ENCODE measurements at places on chromosomes 7 and 10.
A peak's percentile ranks its signal among the peaks of the same experiment; 100 is the strongest.

GRCh38 chr10:117432866-117433265 lies 57.6 kb upstream of the PDZD8 start:
- DNase-seq = peak; percentile 73

GRCh38 chr10:100655326-100655759 lies 90.0 kb upstream of the PAX2 start:
- no peak for DNase-seq

- no peak for DNase-seq
These were observed 1.9 kb downstream of the SEMA4G start for GRCh38 chr10:100970914-100971811.

DNA sequence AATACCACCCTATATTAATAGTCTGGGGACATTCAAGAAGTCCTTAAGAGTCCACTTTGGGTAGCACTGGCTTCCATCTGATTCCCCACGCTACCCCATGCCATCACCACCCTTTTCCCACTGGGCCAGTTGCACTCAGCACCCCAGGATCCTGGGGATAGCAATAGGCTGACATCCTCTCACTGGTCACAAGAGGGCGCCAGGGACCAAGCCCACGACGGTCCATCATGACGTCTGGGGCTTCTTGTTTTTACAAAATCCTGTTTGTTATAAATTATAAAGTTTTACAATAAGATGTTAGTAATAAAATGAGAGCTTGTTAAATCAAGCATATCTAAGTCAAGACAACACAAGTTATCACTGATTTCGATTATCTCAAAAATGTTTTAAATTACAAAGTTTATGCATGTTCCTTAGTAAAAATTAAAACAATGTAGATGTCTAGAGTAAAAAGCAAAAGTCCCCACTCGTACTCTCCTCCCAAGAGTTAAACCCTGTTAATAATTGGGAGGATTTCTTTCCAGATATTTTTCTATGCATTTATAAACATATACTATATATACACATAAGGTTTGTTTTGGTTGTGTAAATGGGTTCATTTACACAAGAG lies 15.4 kb downstream of the GPNMB start:
- DNase-seq = peak; percentile 85

DNA sequence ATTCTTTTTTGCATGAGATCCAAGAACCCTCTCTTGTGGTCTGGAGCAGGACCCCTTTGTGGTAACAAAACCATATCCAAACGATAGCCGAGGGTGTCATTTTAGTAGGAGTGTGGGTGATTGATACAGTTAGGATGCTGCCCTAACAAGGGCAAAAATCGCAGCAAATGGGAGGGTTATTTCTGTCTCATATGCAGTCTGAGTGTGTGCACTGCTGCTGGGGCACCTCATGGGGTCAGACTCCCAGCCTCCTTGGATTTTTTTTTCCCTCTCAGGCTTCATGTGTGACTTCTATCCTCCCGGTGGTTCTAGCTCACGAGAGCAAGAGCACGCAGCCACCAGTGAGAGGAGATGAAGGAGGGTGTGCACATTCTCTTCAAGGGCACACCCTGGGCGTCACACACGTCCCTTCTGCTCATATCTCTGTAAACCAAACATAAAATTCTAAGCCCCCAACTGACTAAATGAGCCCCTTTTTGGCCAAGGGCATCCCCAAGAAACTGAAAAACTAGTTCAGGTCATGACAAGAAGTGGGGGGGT lies 28.6 kb upstream of the IL15RA start:
- DNase-seq = peak; percentile 64

- DNase-seq = no peak
These were observed 180.2 kb downstream of the CELF2 start for GRCh38 chr10:11197878-11198277.

DNA sequence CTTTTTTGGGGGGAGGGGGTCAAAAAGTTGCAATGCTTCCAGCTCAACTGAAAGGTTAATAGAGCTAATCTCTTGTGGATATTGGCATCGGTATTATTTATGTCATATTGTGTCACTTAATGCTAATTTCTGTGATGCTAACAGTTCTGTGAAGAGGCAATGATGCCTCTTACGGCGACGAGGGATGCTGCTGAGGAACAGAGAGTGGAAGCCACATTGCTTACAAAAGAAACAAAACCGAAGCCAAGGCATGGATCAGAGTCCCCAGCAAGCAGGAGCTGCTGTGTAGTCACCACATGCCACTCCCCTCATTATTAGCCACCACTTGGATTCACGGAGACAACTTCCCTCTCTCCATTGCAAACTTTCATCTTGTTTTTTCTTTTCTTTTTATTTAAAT lies 536.5 kb upstream of the MGMT start:
- no peak for DNase-seq

All from hematopoietic multipotent progenitor cell treated with erythropoietin and hydrocortisone succinate and interleukin-3 and kit ligand, for 4 days (in vitro differentiated cells).